MM.1S (cell line): ENCODE measurements at places on chromosomes 2 and 18.

- no peaks in the 10 kb centered on the region for H3K27me3 ChIP-seq
- H3K4me3 ChIP-seq, result no peak overlapping the region
- no peak overlapping the region for H3K27ac ChIP-seq
- no peak for DNase-seq
- H3K4me1 ChIP-seq, result no peaks in the 10 kb centered on the region
Observed at GRCh38 chr18:47077111-47077510, 41.7 kb upstream of the ELOA2 start.

- no peak overlapping the region for H3K4me3 ChIP-seq
- no peak for DNase-seq
- no peak overlapping the region for H3K27ac ChIP-seq
- no peaks in the 10 kb centered on the region for H3K36me3 ChIP-seq
- H3K4me1 ChIP-seq, result no peaks in the 10 kb centered on the region
Observed at GRCh38 chr2:160051371-160051800, 11.0 kb downstream of the PLA2R1 start.

GRCh38 chr2:183195998-183196409, 71.8 kb downstream of the NUP35 start:
- H3K4me1 ChIP-seq, result no peaks in the 10 kb centered on the region
- H3K27me3 ChIP-seq, result no peaks in the 10 kb centered on the region
- no peak for DNase-seq
- no peak overlapping the region for H3K4me3 ChIP-seq
- H3K36me3 ChIP-seq, result no peaks in the 10 kb centered on the region

- H3K4me3 ChIP-seq, result no peak overlapping the region
- H3K36me3 ChIP-seq, result no peaks in the 10 kb centered on the region
- no peaks in the 10 kb centered on the region for H3K4me1 ChIP-seq
Observed at GRCh38 chr2:53289309-53290006, 478.1 kb upstream of the CHAC2 start.

- no peaks in the 10 kb centered on the region for H3K27me3 ChIP-seq
- no peak overlapping the region for H3K27ac ChIP-seq
- no peaks in the 10 kb centered on the region for H3K36me3 ChIP-seq
- no peaks in the 10 kb centered on the region for H3K4me1 ChIP-seq
Observed at GRCh38 chr18:38847326-38847725, 1281.7 kb upstream of the CELF4 start.

- H3K27ac ChIP-seq, result no peak overlapping the region
- no peaks in the 10 kb centered on the region for H3K36me3 ChIP-seq
- H3K27me3 ChIP-seq, result no peaks in the 10 kb centered on the region
- no peaks in the 10 kb centered on the region for H3K4me1 ChIP-seq
- DNase-seq, result no peak
- no peak overlapping the region for H3K4me3 ChIP-seq
Observed at GRCh38 chr2:14702258-14702657, 69.7 kb downstream of the LRATD1 start.

GRCh38 chr2:28821295-28821958, 10.8 kb downstream of the SPDYA start:
- no peaks in the 10 kb centered on the region for H3K36me3 ChIP-seq
- no peak overlapping the region for H3K27ac ChIP-seq
- no peaks in the 10 kb centered on the region for H3K27me3 ChIP-seq
- peak; percentile 65 for DNase-seq

- no peaks in the 10 kb centered on the region for H3K27me3 ChIP-seq
- no peaks in the 10 kb centered on the region for H3K36me3 ChIP-seq
- no peak overlapping the region for H3K4me3 ChIP-seq
- no peak for DNase-seq
- peaks cover 10% of the 10 kb centered on the region for H3K4me1 ChIP-seq
- no peak overlapping the region for H3K27ac ChIP-seq
Observed at GRCh38 chr2:85598594-85599340, 3.2 kb downstream of the RNF181 start.

DNA sequence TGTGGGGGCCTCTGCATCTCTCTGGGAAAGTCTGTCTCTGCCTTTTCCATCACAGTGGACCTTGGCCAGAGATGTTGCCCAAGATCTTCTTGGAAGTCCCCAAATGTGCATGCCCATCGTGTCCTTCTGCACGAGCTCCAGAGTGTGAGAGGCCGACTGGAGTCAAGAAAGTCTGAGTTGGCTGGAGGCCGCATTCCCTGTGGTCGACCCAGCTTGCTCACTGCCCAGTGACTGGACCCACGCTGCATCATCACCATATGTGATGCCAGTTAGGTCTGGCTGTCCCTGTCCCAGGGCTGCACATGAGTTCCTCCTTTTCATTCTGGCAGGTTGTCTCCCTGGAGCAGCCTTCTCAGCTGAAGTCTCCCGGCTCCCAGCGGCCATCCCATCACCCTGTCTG, 93.8 kb downstream of the ARL4C start:
- H3K4me3 ChIP-seq, result no peak overlapping the region
- H3K27ac ChIP-seq, result no peak overlapping the region
- no peaks in the 10 kb centered on the region for H3K27me3 ChIP-seq
- H3K4me1 ChIP-seq, result no peaks in the 10 kb centered on the region
- DNase-seq, result no peak

- H3K4me3 ChIP-seq, result no peak overlapping the region
- DNase-seq, result no peak
- H3K27ac ChIP-seq, result no peak overlapping the region
- no peaks in the 10 kb centered on the region for H3K27me3 ChIP-seq
- H3K36me3 ChIP-seq, result no peaks in the 10 kb centered on the region
Observed at GRCh38 chr18:69172046-69172445, 228.6 kb upstream of the DOK6 start.

GRCh38 chr2:42923580-42924417, 131.4 kb upstream of the HAAO start:
- no peak overlapping the region for H3K4me3 ChIP-seq
- no peaks in the 10 kb centered on the region for H3K36me3 ChIP-seq
- no peak for DNase-seq
- no peak overlapping the region for H3K27ac ChIP-seq
- H3K4me1 ChIP-seq, result no peaks in the 10 kb centered on the region

- H3K4me1 ChIP-seq, result no peaks in the 10 kb centered on the region
- no peak overlapping the region for H3K4me3 ChIP-seq
- no peak overlapping the region for H3K27ac ChIP-seq
Observed at GRCh38 chr2:102313025-102313424, 1.7 kb downstream of the IL1RL1 start.
